ENCODE measurements at places on chromosomes 3 and 15.

DNA sequence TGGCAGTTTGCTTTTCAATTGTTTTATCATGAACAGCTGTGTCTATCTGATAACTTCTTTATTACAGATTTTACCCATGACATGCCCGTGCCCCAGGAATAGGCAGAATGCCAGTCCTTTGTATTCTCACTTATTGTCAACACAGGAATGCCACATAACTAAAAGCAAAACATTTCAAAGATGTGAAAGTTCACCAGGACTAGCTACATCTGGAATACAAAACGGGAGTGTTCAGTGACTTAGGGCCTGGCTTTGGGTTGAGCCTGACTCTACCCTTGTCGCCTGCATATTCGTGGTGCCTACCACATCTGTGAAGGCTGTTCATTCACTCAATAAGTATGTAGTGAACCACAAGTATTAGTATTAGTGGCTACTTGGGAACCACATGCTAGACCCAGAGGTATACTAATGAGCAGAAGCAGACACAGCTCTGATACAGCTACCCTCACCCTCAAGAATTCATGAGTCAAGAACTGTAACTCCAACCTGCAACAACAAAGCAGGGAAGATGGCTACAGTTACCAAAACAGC is 2.9 kb downstream of the TNFSF10 start:
- no peak for DNase-seq
- H3K4me3 ChIP-seq, result no peak overlapping the region
- no peaks in the 10 kb centered on the region for H3K27me3 ChIP-seq
- H3K27ac ChIP-seq, result no peak overlapping the region
- H3K36me3 ChIP-seq, result no peaks in the 10 kb centered on the region

DNA sequence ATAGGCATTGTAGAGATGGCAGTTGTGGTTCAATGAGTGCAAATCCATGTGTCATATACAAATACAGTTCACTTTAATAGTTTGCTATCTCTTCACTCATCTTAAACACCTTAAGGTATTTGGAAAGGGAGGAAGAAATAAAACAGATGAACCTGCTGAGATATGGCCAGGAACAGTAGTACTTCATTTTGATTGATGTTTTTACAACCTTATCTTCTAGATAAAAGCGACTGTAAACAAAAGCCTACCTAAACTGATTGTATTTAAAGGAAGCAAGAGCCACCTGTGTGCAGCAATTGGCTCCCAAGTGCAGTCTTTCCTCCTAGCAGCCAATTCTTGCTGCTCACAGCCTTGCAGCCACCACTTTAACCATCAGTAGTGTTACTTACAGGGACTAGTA is 217.7 kb downstream of the CDIN1 start:
- no peak overlapping the region for H3K4me3 ChIP-seq
- H3K27ac ChIP-seq, result no peak overlapping the region
- DNase-seq, result no peak
- no peaks in the 10 kb centered on the region for H3K4me1 ChIP-seq
- H3K27me3 ChIP-seq, result no peaks in the 10 kb centered on the region

DNA sequence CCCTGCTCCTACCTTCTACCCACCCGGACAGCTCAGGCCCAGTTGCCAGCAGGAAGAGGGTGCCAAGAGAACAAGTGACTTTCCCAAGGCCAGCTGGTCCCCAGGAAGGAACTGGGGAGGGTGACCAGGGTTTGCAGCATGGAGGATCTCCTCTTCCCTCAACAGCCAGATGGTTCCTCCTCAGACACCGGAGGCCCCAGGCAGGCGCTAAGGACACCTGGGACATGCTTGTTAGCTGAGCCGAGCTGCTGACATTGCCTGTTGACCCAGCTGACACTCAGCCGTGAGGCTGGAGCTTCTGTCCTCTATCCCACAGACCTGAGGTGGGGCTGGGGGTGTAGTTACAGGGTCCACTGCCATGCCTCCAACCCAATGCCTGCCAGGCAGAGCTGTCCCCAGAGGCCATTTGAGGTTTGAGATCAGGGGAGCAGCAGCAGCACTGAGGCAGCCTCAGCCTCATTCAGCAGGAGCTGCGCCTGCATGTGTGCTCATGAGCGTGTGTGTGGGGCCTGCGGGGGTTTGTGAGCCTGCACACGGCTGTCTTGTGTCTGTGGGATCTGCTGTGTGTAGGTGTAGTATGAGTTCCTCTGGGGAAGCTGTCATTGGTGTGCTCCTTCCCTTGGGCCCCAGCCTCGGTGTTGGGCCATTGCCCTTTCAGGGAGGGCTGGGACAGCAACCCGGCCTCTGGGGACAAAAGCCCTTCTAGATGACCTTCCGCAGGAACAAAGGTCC is 7.1 kb downstream of the CPLX3 start:
- DNase-seq, result no peak
- H3K36me3 ChIP-seq, result no peaks in the 10 kb centered on the region
- H3K27ac ChIP-seq, result no peak overlapping the region
- H3K27me3 ChIP-seq, result no peaks in the 10 kb centered on the region

- no peaks in the 10 kb centered on the region for H3K36me3 ChIP-seq
- H3K4me3 ChIP-seq, result no peak overlapping the region
- no peaks in the 10 kb centered on the region for H3K27me3 ChIP-seq
Observed at GRCh38 chr3:123409443-123410148, 39.3 kb downstream of the ADCY5 start.
